AG08395 (cell line): ENCODE measurements at places on chromosomes 4 and X.

DNA sequence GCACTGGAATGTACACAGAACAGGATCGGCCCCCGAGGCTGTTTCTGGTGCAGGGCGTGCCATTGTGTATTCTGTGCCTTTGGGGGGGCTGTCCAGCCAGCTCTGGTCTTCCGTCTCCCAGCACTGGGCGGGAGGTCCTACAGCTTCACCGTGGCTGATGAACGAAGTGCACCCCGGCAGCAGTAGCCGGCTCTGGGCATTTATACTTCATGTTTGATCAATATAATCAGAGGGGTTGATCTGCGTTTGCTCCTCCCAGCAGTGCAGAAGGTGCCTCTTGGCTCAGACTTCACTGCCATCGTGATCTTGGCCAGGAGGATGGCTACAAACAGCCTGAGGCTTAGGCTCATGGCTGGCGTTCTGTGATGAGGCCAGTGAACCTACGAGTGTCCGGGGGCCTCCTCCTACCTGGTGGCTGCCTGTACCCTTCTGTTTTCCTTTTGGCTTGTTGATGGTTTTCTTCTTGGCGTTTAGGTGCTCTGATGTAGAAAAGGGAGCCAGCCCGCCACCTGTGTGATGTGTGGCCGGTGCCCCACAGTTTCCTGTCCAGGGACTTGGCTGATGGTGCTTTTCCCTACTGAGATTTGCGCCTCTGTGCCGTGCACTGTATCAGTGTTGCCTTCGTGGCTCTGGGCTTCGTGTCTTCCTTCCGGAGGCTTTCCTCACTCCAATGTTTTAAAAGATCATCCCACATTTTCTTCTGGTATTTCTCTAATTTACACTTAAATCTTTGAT lies 31.2 kb upstream of the HGFAC start:
- no peak for DNase-seq

DNA sequence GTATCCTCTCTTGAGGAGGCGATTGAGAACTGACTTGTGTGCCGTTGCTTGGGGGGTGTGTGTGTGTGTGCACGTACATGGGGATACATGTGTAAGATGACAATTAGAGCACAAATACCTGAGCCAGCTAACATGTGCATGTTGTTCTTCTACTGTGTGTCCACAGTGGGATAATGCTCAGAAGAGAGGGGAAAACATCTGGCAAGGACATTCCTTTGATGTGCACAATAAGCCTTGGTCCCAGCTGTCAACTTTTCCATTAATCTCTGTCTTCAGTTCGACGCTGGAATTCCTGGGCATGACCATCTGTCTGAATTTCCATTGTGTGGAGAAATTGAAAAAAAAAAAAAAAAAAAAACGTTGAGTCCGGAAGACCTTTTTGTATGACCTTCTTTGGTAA lies 592.0 kb upstream of the GALNTL6 start:
- no peak for DNase-seq

GRCh38 chr4:735583-735982 lies 30.0 kb downstream of the PCGF3 start:
- no peak for DNase-seq

DNA sequence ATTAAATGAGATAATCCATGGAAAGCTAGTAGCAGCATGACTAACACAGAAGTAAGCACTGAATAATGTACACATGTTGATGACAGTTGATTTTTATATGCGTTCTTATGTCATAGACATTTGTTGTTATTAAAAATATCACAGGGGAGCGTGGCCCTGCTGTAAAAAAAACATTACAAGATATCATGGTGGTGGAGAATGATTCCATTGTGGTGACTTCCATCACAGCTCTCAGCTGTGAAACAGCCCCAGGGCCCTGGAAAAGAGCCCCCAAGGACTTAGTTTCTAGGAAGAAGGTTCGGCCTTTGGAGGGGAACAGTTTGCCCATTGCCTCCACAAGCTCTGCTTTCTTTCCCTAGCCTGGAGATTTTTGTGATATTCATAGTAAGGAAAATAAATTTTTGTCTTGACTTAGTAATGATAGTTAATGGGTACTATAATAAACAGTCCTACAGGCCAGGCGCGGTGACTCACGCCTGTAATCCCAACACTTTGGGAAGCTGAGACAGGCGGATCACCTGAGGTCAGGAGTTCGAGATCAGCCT lies 49.9 kb downstream of the FAM114A1 start:
- no peak for DNase-seq

DNA sequence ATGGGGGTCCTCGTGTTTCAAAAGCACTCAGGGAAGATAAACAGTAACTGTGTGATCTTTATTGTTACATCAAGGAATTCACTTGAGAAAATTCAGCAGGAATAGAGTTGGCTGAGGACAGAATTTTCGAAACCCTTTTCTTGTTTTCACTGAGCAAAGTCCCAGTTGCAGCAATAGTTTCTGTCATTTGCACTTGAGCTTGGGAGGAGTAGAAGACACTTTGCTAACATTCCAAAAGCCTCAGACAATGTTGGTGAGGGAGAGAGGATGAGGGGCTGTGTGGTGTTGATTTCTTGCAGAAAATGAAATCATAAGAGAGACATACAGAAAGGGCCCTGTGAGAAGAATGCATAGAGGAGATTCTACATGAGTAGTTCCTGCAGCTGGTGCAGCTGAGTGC lies 151.9 kb upstream of the DIPK2B start:
- no peak for DNase-seq

- no peak for DNase-seq
These were observed 278.0 kb upstream of the BOD1L1 start for GRCh38 chr4:13905543-13905942.

DNA sequence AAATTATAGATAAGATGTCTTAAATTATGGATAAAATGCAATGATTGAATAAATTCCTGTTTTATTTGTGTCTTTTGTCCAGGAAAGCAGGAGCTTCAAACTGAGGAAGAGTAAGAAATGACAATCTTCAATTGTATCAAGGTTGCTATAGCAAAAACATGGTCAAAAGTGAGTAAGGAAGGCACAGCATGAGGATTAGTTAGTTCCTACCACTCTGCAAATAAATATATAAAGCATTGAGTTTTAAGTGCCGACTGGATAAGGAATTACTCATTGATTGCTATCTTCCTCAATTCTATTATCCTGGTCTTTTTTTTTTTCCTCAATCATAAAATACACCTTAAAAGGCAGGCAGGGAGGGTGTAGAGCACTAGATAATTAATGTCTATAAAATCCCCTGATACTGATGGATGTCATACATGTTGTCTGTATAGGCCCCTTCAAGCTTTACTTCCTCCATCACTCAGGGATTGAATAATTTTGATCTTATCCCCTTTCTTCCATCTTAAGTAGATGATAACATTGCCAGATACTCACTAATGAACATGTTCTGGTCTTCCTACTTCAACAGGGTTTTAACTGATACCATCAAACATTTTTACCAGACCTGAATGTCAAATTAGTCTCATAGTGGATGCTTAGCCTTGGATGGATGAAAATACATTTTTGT lies 86.6 kb downstream of the MID1 start:
- no peak for DNase-seq
